ENCODE measurements at places on chromosomes 6 and 20. TPM values are rescaled to one million over a fixed set of nuclear protein-coding genes. Genes with fewer than 3 reads are reported as not detected.

SLC17A9 gene
- 21.4 TPM for total RNA-seq

OPN5 gene
- total RNA-seq = not detected

LIN28B gene
- 0.05 TPM for total RNA-seq

PSORS1C2 gene
- not detected for total RNA-seq

CCN5 gene
- not detected for total RNA-seq

PPP1R16B gene
- 109 TPM for total RNA-seq

DNA sequence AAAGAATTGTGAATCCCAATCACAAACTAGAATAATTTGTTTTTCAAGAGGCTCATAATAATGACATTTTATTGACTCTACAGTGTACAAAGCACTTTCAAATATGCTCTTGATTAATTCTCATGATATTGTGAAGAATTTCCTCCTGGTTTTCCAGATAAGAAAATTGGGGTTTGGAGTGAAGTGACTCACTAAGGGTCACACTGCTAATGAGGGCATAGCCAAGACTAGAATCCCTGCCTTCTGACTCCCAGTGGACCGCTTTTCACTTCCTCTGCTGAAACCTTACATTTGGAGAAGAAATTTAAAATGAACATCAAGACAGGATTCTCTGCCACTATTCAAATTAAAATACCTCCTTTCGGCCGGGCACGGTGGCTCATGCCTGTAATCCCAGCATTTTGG lies 38.3 kb upstream of the LTV1 start:
- DNase-seq = no peak

DNA sequence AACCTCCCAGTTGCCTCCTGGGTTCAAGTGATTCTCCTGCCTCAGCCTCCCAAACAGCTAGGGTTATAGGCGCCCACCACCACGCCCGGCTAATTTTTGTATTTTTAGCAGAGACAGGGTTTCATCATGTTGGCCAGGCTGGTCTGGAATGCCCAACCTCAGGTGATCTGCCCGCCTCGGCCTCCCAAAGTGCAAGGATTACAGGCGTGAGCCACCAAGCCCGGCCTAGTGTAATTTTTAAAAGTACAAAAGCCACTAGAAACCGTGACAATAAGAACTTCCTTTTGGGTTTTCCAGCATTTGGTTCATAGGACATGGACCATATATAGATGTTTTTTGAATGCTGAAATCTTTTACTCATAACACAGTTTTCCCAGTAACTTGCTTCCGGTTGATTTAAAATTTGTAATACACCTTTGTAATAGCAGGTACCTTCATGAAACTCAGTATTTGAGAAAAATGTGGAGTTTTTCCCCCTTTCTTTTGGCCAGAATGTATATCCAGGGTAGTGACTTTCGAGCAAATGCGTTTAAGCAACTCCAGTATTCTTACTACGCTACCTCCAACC lies 467 bp downstream of the PXT1 start:
- DNase-seq = no peak

DNA sequence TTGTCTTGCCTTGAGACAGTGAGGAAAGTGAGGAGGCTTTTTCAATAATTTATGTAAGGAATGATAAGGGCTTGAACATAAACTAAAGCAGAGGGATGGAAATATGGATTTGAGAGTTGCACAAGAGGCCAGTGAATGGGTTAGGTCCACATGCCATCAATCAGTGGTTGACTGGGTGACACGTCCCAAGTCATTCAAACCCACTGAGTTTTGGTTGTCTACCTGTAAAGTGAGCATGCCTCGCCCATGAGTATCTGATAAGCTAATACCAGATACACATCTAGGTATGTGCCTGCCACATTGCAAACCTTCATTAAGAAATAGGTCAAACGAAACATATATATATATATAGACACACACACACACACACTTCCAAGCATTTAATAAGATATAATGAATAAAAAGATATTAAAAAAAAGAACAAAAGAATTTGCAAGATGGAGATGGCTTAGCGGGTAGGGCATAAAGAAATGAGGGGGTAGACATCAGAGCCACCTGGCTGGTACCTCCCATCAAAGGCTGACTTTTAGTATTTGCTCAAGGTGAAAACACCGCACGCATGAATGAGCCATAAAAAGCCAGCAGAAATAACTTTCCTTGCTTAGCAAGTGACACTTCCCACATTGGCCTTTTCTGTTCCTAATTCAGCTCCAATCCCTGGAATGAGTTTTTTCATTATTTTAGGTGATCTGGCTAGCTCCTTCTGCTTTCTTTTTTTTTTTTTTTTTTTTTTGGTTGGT lies 109.1 kb upstream of the GGTLC1 start:
- no peak for DNase-seq

GRCh38 chr6:37632291-37632690 lies 65.4 kb downstream of the MDGA1 start:
- no peak for DNase-seq

DNA sequence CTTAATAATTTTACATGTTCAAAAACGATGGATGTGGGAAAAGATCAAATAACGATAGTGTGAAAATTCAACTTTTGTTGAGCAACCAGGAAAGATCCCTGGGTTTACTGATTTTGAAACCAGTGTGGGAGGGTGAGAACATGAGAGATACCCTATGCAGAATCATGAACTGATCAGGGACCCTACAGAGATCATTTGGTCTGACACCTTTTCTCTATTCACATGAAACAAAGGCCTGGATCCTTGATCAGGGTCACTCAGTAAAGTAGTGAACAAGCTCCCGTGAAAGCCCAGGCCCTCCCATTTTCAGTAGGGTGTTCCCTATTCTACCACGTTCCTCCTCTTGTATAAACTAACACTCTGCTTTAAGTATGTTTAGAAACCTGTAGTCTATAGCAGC lies 60.5 kb upstream of the DUSP22 start:
- DNase-seq = no peak

DNA sequence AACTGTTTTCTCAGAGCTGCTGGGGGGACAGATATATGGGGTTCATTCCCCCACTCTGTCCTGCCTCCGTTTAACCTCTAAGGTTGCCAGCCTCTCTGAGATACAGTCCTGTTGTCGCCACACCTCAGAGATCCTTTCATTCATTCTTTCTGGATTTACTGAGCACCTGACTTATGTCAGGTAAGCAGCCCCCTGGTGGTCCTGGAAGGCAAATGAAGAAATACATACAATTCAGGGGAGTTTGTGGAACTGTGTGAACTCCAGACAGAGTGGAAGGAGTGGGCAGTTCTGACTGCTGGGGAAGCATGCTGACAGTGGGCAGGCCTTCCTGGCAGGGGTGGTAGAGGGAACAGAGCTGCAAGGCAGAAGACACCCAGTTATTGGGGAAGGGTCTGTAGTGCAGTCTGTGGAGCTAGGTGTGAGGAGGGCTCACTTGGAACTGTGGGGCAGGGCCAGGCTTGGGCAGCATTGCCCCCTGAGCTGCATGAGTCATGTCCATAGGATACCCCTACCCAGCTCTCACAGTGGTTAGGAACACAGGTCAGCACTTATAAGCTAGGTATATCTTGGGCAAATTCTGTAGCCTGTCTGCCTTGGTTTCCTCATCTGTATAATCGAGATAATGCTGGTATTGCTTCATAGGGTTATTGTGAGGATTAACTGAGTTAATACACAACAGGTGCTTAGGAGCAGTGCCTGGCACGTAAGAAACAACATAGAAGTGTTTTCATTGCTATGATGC lies 12.8 kb upstream of the SGK2 start:
- DNase-seq = no peak

- DNase-seq = no peak
These were observed 163.6 kb upstream of the CENPW start for GRCh38 chr6:126176282-126176681.

DNA sequence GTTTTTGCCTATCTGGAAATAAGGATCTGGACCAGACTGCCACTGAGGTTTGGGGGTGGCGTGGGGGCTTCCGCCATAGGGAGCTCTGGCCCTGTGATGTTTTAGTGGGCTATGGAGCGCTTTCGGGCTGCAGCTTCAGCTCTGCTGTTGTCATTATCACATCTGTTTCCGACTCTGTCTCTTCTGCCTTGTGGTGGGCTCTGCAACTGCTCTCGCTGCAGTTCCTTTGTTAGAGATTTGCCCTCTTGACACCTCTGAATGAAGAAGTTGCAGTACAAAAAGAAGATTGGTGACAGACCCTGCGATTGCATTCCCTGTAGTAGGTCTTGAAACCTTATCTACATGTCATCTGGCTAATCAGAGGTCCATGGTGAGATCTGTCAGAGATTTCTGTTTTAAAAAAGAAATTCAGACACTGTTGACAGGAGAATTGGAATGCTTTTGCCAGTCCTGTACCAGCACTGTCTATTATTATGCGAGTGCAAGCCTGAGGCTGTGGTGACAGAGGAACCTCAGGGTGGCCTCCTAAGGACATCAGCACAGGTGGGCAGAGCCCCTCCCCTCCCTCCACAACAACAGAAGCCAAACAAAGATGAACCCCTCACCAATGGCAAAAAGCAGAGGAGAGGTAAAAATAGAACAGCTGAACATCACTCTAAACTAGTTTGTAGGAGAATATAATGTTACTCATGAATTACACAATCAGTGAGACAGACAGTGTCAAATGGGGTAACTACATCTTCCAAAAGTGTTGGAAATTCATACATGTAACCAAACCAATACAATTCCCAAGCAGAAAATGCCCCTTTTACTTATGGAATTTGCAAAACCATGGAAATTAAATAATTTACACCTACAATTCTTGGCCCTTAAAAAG lies 63.5 kb upstream of the DEFB112 start:
- DNase-seq = no peak
